ENCODE measurements at places on chromosomes 16 and 17. TPM values are rescaled to one million over a fixed set of nuclear protein-coding genes. Genes with fewer than 3 reads are reported as not detected.

Gene CAPNS2
- total RNA-seq: not detected

Gene ANKFN1
- total RNA-seq: not detected

Gene UNC13D
- total RNA-seq: 23.6 TPM

Gene PITPNC1
- 28.8 TPM for total RNA-seq

Gene USP6
- total RNA-seq: 0.03 TPM

Gene RNFT1
- total RNA-seq: 9.3 TPM

Gene EVI2B
- 0.12 TPM for total RNA-seq

Gene KCNH4
- 0.05 TPM for total RNA-seq

Gene CHD9
- total RNA-seq: 31.1 TPM

Gene SMIM5
- total RNA-seq: 0.79 TPM

Gene DPEP3
- total RNA-seq: not detected

Gene SLC2A4
- 0.78 TPM for total RNA-seq

- H3K36me3 ChIP-seq: no peaks in the 10 kb centered on the region
- DNase-seq: peak; percentile 78
- H3K27ac ChIP-seq: no peak overlapping the region
- H3K27me3 ChIP-seq: peaks cover 24% of the 10 kb centered on the region
Measured at GRCh38 chr16:86563469-86564345, 2.9 kb upstream of the FOXC2 start.

GRCh38 chr16:66099306-66099705 lies 267.2 kb upstream of the CDH5 start:
- no peaks in the 10 kb centered on the region for H3K27me3 ChIP-seq
- no peaks in the 10 kb centered on the region for H3K4me1 ChIP-seq
- no peak overlapping the region for H3K27ac ChIP-seq

GRCh38 chr17:32626379-32626791 lies 139.6 kb downstream of the CDK5R1 start:
- no peaks in the 10 kb centered on the region for H3K36me3 ChIP-seq
- H3K27ac ChIP-seq: no peak overlapping the region
- no peaks in the 10 kb centered on the region for H3K27me3 ChIP-seq
- H3K4me3 ChIP-seq: no peak overlapping the region

DNA sequence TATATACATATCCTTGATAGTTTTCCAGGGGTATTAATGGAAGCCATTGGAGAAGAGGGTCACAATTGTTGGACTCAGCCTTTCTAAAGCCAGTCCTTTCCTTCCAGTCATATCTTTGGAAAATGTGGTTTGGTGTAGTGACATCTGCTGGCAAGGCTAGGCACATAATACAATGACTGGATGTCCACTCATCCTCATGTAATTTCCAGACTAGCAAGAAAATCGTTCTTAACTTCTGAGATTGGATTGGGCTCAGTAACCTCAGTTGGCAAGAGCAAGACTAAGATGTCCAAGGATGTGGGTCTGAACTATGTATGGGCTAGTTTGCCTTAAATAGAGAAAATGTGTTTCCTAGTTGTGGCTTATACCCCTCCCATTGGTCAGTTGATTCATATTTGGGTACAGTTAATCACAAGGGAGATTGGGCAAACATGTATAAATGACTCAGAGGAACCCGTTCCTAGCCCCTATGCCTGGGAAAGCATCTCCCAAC lies 8.7 kb upstream of the KAT7 start:
- no peak overlapping the region for H3K27ac ChIP-seq
- no peaks in the 10 kb centered on the region for H3K36me3 ChIP-seq
- no peak overlapping the region for H3K4me3 ChIP-seq
- H3K4me1 ChIP-seq: no peaks in the 10 kb centered on the region
- DNase-seq: no peak
- H3K27me3 ChIP-seq: no peaks in the 10 kb centered on the region

DNA sequence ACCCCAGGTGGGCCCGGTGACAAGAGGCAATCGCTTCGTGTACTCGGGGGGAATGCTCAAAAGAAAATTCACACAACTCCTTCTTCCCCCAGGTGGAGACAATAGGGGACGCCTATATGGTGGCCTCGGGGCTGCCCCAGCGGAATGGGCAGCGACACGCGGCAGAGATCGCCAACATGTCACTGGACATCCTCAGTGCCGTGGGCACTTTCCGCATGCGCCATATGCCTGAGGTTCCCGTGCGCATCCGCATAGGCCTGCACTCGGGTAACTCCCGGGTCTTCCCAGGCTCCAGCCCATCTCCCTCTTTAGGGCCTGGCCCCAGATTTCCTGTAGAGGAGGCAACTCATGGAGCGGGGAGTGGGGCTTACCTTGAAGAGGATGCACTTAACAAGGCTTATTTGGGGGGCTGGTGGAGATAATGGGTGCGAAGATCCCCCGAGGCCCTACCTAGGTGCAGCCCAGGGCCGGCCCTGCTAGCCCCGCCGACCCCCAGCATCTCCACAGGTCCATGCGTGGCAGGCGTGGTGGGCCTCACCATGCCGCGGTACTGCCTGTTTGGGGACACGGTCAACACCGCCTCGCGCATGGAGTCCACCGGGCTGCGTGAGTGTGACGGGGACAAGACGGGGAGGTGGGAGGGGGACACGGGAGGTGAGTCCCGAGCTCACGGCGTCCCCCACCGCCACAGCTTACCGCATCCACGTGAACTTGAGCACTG lies 13.0 kb downstream of the GUCY2D start:
- no peak overlapping the region for H3K27ac ChIP-seq
- H3K4me1 ChIP-seq: peaks cover 7% of the 10 kb centered on the region
- peak overlapping the region; percentile 58 for H3K4me3 ChIP-seq
- no peaks in the 10 kb centered on the region for H3K27me3 ChIP-seq

GRCh38 chr16:79361132-79361751 lies 239.3 kb downstream of the MAF start:
- DNase-seq: no peak
- no peak overlapping the region for H3K4me3 ChIP-seq
- no peaks in the 10 kb centered on the region for H3K4me1 ChIP-seq
- no peak overlapping the region for H3K27ac ChIP-seq
- H3K27me3 ChIP-seq: no peaks in the 10 kb centered on the region

DNA sequence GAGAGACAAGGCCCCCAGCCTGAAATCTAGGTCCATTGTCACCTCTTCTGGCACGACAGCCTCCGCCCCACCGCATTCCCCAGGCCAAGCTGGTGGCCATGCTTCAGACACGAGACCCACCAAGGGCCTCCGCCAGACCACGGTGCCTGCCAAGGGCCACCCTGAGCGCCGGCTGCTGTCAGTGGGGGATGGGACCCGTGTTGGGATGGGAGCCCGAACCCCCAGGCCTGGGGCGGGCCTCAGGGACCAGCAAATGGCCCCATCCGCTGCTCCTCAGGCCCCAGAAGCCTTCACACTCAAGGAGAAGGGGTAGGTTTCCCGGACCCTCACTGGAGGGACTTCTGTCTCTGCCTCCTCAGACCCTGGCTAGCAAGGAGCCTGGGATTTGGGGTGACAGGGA lies 1.0 kb downstream of the TEDC2 start:
- no peak for DNase-seq
- H3K27ac ChIP-seq: no peak overlapping the region
- no peaks in the 10 kb centered on the region for H3K4me1 ChIP-seq
- no peaks in the 10 kb centered on the region for H3K27me3 ChIP-seq
- no peaks in the 10 kb centered on the region for H3K36me3 ChIP-seq

- H3K4me1 ChIP-seq: no peaks in the 10 kb centered on the region
- DNase-seq: peak; percentile 57
- H3K27ac ChIP-seq: no peak overlapping the region
- no peaks in the 10 kb centered on the region for H3K36me3 ChIP-seq
Measured at GRCh38 chr17:7191571-7192270, 12.6 kb upstream of the ASGR1 start.

DNA sequence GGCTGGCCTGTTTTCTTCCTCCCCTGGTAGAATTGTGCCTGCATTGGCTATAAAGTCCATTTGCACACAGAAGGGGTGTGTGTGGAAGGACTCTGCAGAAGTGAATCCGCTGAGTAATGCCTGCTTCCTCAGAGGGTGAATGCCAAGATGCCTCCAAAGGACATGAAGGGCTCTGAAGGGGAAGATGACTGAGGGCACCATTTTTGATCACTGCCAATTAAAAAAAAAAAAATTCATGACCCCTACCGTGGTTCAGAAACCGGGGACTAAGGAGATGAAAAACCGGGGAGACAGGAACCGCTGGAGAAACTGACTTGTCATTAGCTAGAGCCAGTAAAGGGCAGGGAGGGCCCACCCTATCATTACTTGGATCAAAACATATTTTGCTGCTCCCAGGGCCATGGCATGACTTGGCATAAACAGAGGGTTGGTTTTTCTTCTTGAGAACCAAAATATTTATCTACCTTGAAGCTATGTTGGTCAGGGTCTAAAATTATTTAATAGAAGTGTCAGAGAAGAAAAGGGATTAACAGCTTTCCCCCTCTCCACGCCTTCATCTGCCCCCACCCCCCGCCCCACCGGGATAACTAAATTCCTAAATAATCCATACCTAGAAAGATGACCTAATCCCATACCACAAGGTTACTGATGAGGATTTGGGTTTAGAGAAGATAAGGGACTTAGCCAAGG lies 3.6 kb upstream of the USP7 start:
- DNase-seq: no peak
- no peaks in the 10 kb centered on the region for H3K36me3 ChIP-seq
- no peaks in the 10 kb centered on the region for H3K4me1 ChIP-seq

DNA sequence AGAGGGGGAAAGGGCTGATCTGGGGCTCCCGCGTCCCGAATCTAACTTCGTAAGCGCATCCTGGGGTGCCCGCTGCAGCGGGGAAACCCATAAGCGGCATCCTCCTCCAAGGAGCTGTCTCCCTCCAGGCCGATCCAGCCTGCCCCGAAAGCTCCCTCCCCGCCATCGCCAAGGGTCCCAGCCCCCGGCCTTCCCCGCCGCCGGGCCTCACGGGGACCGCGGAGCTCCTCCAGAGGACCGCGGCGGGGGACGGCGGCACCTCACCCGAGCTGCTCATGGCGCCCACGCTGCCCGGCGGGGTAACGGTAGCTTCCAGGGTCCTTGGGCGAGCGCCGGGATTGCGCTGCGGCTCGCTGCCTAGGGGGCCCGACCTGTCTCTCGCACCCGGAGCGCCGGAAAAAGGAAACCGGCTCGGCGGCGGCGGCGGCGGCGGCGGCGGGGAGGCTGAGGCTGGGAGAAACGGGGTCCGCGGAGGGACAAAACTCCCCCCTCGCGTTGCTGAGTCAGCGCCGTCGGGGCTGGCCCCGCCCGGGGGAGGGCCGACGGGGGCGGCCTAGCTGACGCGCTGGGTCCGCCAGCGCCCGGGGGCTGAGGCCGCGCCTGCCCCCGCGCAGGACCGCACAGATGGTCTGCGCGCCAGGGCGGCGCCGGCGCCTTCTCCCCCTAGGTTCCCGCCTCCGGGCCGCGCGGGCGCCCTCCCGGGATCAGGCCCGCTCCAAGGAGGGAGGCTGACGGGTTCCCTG lies at the start of gene BLMH:
TSS of gene BLMH (minus strand) at position 402 of the 743 bp plus-strand sequence. CDS start at position 277, 125 bp downstream.
- H3K4me1 ChIP-seq: peaks cover 7% of the 10 kb centered on the region
- H3K27me3 ChIP-seq: no peaks in the 10 kb centered on the region
- peak within 1 kb of the TSS; percentile 99 for H3K4me3 ChIP-seq
- H3K36me3 ChIP-seq: no peaks in the 10 kb centered on the region
- DNase-seq: peak; percentile 81

DNA sequence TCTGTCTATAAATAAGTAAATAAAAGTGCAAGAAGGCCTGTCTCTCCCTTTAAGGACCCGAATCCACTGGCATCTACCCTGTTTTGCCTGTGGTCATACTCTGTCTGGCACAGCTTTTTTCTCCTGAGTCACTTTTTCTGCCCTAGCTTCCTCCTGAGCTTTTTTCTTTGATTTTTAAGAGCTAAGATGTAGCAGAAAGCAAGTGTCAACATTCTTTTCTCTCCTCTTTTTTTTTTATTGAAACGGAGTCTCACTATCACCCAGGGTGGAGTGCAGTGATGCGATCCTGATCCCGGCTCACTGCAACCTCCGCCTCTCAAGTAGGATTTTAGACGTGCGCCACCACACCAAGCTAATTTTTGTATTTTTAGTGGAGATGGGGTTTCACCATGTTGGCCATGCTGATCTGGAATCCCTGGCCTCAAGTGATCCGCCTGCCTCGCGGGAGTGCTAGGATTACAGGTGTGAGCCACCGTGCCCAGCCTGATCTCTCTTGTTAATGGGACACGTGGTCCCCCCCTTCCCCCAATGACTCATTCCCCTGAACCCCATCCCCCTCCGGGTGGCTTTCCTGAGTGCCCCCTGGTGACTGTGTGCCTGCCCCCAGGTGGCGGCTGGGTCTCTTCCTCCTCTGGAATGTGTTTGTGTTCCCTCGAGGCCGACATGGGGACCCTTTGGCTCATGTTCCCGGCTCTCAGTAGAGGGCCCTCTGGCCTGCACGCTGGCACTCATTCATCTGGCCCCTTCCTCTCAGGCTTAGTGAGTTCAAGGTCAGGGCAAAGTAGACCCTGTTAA lies 14.2 kb downstream of the C16orf90 start:
- H3K27ac ChIP-seq: no peak overlapping the region
- H3K4me1 ChIP-seq: no peaks in the 10 kb centered on the region
- no peaks in the 10 kb centered on the region for H3K27me3 ChIP-seq
- H3K36me3 ChIP-seq: peaks cover 18% of the 10 kb centered on the region

DNA sequence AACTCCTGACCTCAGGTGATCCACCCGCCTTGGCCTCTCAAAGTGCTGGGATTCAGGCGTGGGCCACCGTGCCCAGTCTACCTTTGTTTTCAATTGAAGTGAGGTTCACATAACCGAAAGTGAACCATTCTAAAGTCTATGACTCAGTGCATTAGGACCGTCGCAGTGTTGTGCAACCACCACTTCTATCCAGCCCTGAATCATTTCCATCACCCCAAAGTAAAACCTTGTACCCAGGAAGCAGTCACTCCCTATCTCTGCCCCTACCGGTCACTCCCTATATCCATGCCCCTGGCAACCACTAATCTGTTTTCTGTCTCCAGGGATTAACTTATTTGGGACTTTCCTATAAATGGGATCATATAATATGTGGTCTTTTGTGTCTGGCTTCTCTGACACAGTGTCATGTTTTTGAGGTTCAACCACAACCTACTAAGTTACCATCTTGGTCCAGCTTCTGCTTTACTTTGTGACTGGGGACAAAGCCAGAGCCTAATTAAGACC lies 28.3 kb upstream of the CDC42EP4 start:
- DNase-seq: no peak
- H3K4me1 ChIP-seq: no peaks in the 10 kb centered on the region

- H3K4me1 ChIP-seq: no peaks in the 10 kb centered on the region
- no peaks in the 10 kb centered on the region for H3K27me3 ChIP-seq
- no peak overlapping the region for H3K4me3 ChIP-seq
- H3K36me3 ChIP-seq: no peaks in the 10 kb centered on the region
Measured at GRCh38 chr17:82970818-82971590, 108.4 kb upstream of the METRNL start.

GRCh38 chr16:14111713-14112538 lies 40.8 kb downstream of the MRTFB start:
- no peaks in the 10 kb centered on the region for H3K27me3 ChIP-seq
- no peak overlapping the region for H3K27ac ChIP-seq
- DNase-seq: no peak
- peaks cover 9% of the 10 kb centered on the region for H3K4me1 ChIP-seq
- no peak overlapping the region for H3K4me3 ChIP-seq

- no peaks in the 10 kb centered on the region for H3K36me3 ChIP-seq
- no peak overlapping the region for H3K4me3 ChIP-seq
- no peaks in the 10 kb centered on the region for H3K27me3 ChIP-seq
- DNase-seq: no peak
- H3K27ac ChIP-seq: no peak overlapping the region
Measured at GRCh38 chr16:13935408-13935807, 15.5 kb downstream of the ERCC4 start.

- no peak overlapping the region for H3K4me3 ChIP-seq
- no peak for DNase-seq
- no peaks in the 10 kb centered on the region for H3K4me1 ChIP-seq
- H3K36me3 ChIP-seq: no peaks in the 10 kb centered on the region
- no peak overlapping the region for H3K27ac ChIP-seq
- H3K27me3 ChIP-seq: no peaks in the 10 kb centered on the region
Measured at GRCh38 chr16:23268561-23268960, 33.5 kb upstream of the SCNN1B start.

GRCh38 chr17:80665792-80666191 lies 121.2 kb downstream of the RPTOR start:
- H3K36me3 ChIP-seq: no peaks in the 10 kb centered on the region
- H3K4me1 ChIP-seq: no peaks in the 10 kb centered on the region
- H3K27me3 ChIP-seq: no peaks in the 10 kb centered on the region
- no peak for DNase-seq
